ENCODE measurements at places on chromosomes 7 and 10.

DNA sequence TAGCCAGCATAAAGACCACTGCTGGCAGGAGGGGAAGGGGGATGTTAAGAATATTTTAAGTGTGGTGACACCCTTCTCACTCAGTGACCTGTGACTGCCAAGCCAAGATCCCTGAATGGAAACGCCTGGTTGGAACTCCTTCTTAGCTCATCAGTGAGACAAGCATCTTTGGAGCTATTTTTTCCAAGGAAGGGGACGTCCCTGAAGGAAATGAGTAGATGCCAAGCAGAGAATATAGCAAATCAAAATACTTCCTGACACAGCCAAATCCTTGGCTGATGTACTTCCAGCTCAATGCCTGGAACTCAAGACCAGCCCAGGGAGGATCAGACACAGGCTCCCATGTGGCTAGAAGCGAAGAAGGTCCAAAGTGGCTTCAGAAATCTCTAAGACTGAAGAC, 82.2 kb downstream of the SORBS1 start:
- no peak for DNase-seq

DNA sequence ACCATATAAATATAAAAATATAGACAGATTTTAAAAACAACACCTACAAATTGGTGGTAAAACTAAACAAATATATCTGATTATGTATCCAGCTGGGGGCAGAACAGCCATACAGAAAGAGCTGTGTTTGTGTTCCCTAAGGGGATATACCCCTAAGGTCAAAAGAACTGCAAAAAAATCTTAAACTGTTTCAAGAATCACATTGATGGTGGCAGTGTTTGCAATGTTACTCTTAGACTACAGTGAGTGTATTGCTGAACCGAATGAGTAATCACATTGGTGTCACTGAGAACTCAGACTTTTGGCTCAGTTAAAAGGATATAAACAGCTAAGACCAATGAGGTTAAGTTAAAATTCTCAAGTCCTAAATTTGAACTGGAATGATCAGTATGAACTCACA, 27.1 kb upstream of the PTPRN2 start:
- DNase-seq: no peak

GRCh38 chr10:104337521-104337984, 712 bp downstream of the ITPRIP start:
- no peak for DNase-seq

DNA sequence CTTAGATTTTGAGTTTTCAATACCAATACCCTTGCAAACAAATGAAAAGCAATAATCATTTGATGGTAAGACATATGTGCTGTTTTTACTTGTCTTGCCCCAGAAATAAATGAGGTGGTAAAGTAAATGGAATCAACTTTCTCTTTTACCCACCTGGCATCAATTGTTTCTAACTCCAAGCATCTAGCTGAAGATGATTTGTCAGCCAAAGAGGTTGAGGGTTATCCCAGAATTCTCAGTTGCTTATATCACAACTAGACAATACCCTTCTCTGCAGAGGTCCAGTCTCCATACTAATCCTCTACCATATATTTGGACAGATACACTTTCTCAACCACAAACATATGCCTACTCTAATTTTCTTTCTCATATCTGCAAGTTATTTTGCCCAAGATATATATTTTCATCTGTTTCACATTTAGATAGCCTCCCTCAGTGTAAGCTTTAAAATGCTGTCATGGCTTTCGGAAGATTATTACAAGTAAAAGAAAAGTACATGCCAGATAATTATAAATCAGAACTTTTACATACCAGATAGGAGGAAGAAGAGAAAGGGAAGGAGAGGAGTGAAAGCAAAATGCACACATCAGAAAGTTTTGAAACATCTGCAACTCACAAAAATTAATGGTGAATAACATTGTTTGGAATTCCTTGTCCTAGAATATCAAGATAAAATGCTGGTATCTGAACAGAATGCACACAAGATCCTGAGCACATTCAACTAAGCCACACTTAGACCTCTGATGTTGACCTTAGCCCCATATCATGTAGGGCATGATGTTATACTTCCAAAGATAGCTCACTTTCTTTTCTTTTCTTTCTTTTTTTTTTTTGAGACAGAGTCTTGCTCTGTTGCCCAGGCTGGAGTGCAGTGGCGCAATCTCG, 146.6 kb downstream of the REEP3 start:
- DNase-seq: no peak

- no peak for DNase-seq
Measured at GRCh38 chr7:22728401-22729029, 1.5 kb downstream of the IL6 start.

GRCh38 chr10:35223016-35223415, 96.4 kb downstream of the CREM start:
- DNase-seq: no peak

DNA sequence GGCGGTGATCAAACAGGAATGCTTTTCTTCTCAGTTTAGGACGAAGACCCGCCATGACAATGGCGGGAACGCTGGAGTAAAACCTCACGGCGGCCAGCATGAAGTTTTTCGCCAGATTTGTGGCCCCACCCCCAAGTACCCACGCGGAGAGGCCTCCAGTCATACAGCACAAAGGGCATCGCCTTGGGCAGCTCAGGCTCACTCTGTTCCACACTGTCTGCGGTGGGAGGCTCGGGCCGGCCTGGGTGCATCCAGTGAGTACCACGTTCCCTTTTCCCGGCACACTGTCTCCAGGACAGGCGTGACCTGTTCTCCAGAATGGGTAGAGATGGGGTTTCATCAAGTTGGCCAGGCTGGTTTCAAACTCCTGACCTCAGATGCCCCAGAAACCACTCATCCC, 27.3 kb downstream of the ASB13 start:
- no peak for DNase-seq

GRCh38 chr7:148715027-148715426, 16.3 kb downstream of the CUL1 start:
- DNase-seq: no peak

DNA sequence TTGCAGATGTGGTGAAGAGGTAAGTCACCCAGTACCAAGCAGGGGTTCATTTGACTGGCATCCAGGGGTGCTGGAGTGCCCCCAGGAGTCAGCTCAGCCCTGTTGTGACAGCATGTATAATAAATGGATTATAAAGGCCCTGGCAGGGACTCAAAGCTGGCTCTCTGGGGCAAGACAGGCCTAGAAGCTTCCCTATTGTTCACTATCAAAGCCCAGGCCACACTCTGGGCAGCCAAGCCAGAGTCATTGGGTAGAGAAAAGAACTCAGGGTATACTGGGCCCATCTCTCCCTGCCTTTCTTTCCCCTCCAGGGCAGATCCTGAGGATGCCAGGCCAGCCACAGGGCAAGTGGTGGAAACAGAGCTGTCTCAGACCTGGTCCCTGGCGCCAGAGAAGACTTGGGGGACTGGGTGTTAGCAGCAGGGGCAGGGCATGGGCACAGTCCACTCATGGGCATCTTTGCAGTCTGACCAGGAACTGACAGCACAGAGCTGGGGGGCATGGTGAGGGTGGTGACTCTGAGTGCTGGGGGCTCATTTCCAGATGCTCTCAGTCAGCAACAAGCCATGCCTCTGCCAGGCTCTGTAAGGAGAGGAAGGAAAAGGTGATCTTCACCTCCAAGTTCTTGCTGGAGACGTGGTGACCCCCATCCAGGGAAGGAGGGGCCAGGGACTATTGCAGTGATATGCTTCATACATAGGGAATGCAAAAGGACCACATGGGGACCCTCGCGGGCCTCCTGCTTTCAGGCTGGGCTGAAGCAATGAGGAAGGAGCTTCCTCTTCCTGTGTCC, 11.7 kb downstream of the RBP3 start:
- DNase-seq: no peak

DNA sequence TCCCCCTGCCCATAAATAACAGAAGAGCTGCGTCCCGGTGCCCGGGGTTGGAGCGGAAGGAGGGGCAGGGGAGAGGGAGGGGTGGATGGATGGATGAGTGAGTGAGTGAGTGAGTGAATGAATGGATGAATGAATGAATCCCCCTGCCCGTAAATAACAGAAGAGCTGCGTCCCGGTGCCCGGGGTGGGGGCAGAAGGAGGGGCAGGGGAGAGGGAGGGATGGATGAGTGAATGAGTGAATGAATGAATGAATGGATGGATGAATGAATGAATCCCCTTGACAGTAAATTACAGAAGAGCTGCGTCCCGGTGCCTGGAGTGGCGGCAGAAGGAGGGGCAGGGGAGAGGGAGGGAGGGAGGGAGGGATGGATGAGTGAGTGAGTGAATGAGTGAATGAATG, 7.6 kb upstream of the UNCX start:
- no peak for DNase-seq

DNA sequence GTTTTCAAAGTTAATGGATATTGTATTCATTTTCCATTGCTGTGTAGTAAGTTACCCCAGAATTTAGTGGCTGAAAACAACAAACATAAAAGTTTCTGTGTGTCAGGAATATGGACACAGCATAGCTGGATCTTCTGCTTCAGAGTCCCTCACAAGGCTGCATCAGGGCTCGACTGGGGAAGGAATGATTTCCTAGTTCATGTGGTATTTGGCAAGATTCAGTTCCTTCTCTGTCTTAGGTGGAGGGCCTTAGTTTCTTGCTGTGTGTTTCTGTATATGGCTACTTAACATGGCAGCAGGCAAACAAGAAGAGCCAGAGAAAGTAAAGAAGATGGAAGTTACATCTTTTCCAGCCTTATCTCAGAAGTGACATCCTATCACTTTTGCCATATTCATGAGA, 51.1 kb downstream of the TPST1 start:
- DNase-seq: no peak

- no peak for DNase-seq
Measured at GRCh38 chr10:101781984-101782810, 1.0 kb downstream of the NPM3 start.

GRCh38 chr7:30074422-30075030, 46.3 kb downstream of the PLEKHA8 start:
- DNase-seq: no peak

GRCh38 chr10:15990535-15991129, 130.3 kb upstream of the MINDY3 start:
- no peak for DNase-seq

All from C1 segment of cervical spinal cord (tissue), 14 donors.